ENCODE measurements at places on chromosomes 16 and 17.

DNA sequence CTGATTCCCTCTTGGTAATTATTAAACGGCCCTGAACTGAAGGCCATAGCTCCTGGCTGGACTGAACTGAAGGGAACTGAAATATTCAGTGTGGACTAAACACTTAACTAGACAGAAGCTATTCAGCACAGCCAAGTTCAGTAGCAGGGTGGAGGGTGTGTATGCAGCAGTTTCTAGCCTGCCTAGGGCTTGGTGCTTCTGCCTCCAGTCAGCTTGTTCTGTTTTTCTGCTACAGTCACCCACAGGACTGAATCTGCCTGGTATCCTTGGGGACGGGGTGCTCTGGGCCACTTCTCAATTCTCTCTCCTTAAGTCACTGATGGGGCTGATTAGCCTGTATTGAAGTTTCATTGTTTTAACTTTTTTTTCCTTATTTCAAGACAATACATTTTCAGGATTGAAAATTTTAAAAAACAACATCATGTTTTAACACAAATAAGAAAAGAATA is 77.1 kb downstream of the WWP2 start:
- no peak for DNase-seq

- DNase-seq = no peak
Observed at GRCh38 chr16:73025856-73026210, 22.1 kb downstream of the ZFHX3 start.

DNA sequence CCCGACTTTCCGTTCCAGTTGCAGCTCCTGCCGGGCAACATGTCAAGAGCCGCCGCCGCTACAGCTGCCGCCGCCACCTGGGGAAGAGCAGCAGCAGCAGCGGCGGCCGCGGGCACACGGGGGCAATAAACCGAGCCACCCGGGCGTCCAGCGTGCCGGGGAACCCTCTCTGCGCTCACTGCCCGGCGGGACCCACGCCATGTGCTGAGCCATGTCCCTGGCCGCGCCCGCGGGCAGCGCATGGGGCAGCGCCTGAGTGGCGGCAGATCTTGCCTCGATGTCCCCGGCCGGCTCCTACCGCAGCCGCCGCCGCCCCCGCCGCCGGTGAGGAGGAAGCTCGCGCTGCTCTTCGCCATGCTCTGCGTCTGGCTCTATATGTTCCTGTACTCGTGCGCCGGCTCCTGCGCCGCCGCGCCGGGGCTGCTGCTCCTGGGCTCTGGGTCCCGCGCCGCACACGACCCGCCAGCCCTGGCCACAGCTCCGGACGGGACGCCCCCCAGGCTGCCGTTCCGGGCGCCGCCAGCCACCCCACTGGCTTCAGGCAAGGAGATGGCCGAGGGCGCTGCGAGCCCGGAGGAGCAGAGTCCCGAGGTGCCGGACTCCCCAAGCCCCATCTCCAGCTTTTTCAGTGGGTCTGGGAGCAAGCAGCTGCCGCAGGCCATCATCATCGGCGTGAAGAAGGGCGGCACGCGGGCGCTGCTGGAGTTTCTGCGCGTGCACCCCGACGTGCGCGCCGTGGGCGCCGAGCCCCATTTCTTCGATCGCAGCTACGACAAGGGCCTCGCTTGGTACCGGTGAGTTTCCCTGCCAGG is 604 bp downstream of the HS3ST3B1 start:
- DNase-seq = peak; percentile 61

DNA sequence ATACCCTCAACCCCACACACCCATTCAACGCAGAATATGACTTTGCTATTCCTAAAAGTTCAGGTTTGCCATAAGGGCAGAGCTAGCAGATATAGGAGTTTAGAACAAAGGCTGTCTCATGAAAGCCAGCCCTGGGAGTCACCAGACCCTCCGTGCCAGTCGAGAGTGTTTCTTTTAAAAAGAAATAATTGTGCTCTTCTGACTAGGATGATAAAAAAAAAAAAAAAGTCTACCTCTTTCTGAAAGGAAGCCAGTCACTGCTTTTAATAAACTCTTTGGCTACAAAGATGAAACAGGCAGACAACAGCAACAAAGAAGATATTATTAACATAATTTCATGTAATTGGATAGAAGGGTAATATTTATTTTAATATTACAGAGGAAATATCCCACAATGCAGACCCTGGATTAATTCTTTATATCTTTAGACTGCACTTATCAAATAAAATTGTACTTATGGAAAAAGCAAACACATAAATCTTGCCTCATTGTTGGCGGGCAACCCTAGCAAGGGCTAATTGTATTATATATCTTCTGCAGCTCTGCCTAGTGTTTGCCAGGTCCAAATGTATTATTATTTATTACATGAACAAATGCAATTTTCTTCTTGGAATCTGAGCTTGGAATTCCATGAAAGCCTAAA is 277.5 kb upstream of the DYNLRB2 start:
- no peak for DNase-seq

GRCh38 chr17:18184143-18185031 is 759 bp downstream of the ALKBH5 start:
- peak; percentile 74 for DNase-seq

DNA sequence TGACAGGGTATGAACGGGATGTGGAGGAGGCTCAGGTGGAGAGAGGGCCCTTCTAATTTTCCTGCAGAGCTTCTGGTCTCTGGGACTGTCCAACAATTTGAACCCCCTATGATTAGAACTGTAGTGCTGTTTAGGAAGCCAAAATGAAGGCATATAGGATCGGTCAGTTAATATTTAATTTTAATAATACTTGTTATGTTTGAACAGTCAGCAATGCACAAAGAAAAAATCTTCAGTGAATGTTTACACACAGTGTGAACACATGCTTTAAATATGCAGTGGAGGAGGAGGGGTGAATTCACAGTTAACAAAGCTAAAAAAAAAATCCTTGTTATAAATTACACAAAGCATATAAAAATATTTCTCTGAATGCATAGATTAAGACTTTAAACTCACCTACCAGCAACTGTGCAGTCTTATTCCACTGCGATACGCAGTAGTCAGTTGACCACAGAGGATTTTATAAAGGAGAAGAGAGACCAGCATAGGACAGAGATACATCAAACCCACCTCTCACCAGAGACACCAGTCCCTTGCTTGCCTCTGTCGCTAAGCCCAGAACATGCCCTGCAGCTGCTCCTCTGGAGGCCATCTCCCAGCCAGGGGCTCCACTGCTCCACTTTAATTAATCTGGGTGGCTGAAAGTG is 14.6 kb downstream of the ANKRD40 start:
- DNase-seq = no peak

Measured in CD4-positive, alpha-beta T cell treated with Interleukin-17A for 4 hours (primary cell).